ENCODE measurements at places on chromosomes 4 and X. TPM values are rescaled to one million over a fixed set of nuclear protein-coding genes. Genes with fewer than 3 reads are reported as not detected.
A peak's percentile ranks its signal among the peaks of the same experiment; 100 is the strongest.

NXF2B gene
- not detected for polyA plus RNA-seq

DNA sequence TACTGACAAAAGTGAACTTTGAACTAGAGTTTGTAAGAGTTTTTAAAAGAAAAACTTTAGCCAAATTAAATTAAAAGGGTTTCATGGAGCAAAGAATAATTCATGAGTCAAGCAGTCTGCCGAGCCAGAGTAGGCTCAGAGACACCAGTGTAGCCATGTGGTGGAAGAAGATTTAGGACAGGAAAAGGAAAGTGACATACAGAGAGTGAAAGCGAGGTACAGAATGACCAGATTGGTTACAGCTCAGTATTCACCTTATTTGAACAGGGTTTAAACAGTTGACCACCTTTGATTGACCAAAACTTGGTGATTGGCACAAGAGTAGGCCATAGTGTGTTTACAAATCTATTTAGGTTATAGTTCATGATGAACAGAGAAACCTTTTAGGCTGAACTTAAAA is 377.8 kb downstream of the KLHL4 start:
- no peak overlapping the region for H3K4me3 ChIP-seq
- H3K4me1 ChIP-seq: no peaks in the 10 kb centered on the region
- no peaks in the 10 kb centered on the region for H3K27me3 ChIP-seq
- no peaks in the 10 kb centered on the region for H3K36me3 ChIP-seq
- DNase-seq: no peak

DNA sequence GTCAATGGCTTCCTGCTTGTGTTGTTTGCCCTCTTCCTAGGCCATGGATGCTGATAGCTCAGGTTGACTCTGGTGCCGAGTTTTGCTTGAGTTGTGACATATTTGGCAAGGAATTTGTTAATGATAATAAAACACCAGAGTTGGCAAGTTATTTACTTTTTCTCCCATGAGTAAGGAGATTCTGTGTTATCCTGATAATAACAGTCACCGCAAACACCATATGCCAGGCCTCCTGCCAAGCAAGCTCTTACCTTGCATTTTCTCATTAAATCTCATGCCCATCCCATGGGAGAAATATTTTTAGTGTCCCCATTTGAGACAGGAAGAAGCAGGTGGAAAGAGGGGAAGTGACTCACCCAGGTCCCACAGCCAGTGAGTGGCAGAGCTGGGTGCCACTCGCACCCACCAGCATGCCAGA is 67.4 kb upstream of the CLCN4 start:
- no peaks in the 10 kb centered on the region for H3K36me3 ChIP-seq
- no peak overlapping the region for H3K4me3 ChIP-seq
- DNase-seq: no peak
- no peaks in the 10 kb centered on the region for H3K27me3 ChIP-seq

DNA sequence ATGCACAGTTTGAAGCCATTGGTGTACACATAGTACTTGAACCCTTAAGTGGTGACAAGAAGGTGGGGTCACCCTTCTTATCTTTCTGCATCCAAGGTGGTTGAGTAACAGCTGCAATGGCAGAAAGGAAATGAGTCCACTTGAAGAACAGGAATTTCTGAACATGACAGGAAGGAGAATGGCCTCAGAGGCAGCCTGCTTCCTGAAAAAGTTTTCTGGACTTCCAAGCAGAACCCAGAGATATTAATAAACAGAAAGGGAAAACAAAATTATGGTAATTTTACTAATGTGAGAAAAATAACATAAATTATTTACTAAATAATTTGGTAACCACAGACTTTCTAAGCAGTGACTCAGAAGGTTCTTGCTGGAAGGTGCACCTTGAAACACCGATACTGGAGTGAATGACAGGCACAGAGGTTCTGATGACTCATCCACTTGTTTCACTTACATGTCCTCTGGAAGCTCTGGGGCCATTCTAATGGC is 119.9 kb upstream of the HS3ST1 start:
- H3K4me3 ChIP-seq: no peak overlapping the region
- no peaks in the 10 kb centered on the region for H3K36me3 ChIP-seq
- H3K4me1 ChIP-seq: no peaks in the 10 kb centered on the region
- H3K27ac ChIP-seq: no peak overlapping the region

DNA sequence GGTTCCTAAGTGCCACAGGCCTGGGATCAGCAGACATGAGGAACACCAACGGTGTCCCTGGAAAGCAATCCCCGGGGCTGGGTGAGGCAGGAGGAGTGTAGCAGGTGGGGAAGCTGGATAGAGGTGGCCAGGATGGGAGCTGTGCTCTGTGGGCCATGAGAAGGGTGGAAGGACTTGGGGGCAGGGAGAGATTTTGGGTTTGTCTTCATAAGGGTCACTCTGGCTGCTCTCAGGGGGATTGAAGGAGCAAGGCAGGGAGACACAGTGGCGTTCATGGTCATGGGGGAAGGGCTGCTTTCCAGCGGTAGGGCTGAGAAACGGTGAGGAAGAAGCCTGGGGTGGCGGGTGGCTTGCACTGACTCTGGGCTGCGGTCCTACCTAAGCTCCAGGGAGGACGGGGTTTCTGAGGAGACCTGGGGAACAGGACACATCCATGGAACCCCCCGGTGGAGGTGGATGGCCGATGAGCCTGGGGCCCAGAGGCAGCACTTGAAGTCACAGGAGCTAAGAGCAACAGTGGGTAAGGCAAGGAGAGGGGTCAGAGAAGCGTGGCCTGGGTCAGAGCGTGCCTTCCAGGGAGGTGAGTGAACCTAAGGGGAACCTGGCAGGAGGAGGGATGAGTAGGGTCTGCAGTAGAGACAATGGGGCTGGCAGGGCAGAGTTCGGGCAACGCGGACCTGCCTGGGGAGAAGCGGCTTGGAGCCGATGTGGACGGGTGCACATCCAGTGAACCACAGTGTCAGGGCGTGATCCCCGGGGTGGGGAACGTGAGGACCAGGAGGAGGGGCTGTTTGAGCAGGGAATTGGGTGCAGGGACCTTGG is 12.4 kb upstream of the CTBP1 start:
- H3K4me3 ChIP-seq: no peak overlapping the region
- no peaks in the 10 kb centered on the region for H3K27me3 ChIP-seq
- no peak for DNase-seq
- no peaks in the 10 kb centered on the region for H3K4me1 ChIP-seq
- H3K36me3 ChIP-seq: no peaks in the 10 kb centered on the region

DNA sequence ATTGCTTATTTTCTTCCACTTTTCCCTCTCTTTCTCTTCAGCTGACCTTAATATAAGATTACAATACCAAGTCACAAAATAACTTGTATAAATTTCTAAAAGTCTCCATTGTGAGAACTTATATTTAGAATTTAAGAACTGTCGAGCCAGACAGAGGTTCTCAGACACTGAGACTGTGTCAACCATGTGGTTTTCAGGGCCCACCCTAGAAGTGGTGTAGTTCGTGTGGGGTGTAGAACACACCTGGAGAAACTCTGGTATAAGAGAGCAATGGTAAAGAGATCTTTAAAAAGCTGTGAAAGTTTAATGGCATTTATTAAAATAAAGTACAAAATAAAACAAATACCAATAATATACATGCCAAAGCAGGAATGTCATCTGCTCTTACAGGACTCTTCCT is 19.7 kb downstream of the CPEB2 start:
- H3K27me3 ChIP-seq: no peaks in the 10 kb centered on the region
- H3K4me3 ChIP-seq: no peak overlapping the region
- no peak for DNase-seq
- no peak overlapping the region for H3K27ac ChIP-seq
- peaks cover 25% of the 10 kb centered on the region for H3K4me1 ChIP-seq
- peaks cover 26% of the 10 kb centered on the region for H3K36me3 ChIP-seq

DNA sequence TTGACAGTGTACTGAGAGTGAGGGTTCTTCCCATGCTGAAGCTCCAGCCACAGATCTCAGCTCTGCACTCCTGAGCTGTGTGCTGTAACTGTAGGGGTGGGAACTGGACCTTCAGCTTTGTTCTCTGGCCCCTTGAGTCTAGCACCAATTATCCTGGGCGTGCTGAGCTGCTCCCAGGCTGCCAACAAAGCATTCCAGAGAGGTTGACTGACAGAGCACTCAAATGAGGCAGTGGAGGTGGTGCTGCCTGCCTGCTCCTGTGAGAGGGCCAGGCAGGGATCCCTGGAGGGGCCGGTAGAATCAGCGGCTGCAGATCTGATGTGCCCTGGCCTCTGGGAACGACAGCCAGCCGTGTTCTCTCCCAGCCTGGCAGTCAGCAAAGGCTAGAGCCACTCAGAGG is 375.7 kb upstream of the AADAT start:
- no peaks in the 10 kb centered on the region for H3K36me3 ChIP-seq
- no peak overlapping the region for H3K27ac ChIP-seq
- DNase-seq: no peak
- no peaks in the 10 kb centered on the region for H3K27me3 ChIP-seq
- H3K4me3 ChIP-seq: no peak overlapping the region

ETDB gene
- not detected for polyA plus RNA-seq

RHOH gene
- polyA plus RNA-seq: 0.24 TPM

- H3K4me1 ChIP-seq: no peaks in the 10 kb centered on the region
- DNase-seq: peak; percentile 59
- no peak overlapping the region for H3K4me3 ChIP-seq
- H3K27me3 ChIP-seq: no peaks in the 10 kb centered on the region
- no peak overlapping the region for H3K27ac ChIP-seq
Observed at GRCh38 chrX:15143050-15143824, 126.6 kb downstream of the ASB9 start.

ZFP92 gene
- not detected for polyA plus RNA-seq
